Uterine smooth muscle cell (primary cell): ENCODE measurements at places on chromosomes 6 and 20. TPM values are rescaled to one million over a fixed set of nuclear protein-coding genes. Genes with fewer than 3 reads are reported as not detected.

The HLA-DQB2 gene
- total RNA-seq, result not detected in 2 replicates

The BANF2 gene
- not detected in 2 replicates for total RNA-seq

The IL17A gene
- not detected in 2 replicates for total RNA-seq

The ATAT1 gene
- total RNA-seq, result 3.4 and 5.1 TPM in 2 replicates

The BMP5 gene
- not detected in 2 replicates for total RNA-seq

The CLPSL2 gene
- total RNA-seq, result not detected in 2 replicates

The IMPG1 gene
- total RNA-seq, result 0.37 TPM in 1 of 2 replicates, not detected in the other

The OR12D1 gene
- not detected in 2 replicates for total RNA-seq

The MMS22L gene
- total RNA-seq, result 17.0 and 40.2 TPM in 2 replicates

The LY6G6C gene
- total RNA-seq, result not detected in 2 replicates

The PDE10A gene
- total RNA-seq, result 2.3 and 3.5 TPM in 2 replicates

The MLIP gene
- not detected in 2 replicates for total RNA-seq
